ENCODE measurements at places on chromosomes 1 and 21.

- DNase-seq, result peak; percentile 84
These were observed at the start of gene SNX7 for GRCh38 chr1:98661544-98662355. TSS of gene SNX7 (plus strand) at chr1:98661721. CDS start at chr1:98661732, 11 bp downstream.

DNA sequence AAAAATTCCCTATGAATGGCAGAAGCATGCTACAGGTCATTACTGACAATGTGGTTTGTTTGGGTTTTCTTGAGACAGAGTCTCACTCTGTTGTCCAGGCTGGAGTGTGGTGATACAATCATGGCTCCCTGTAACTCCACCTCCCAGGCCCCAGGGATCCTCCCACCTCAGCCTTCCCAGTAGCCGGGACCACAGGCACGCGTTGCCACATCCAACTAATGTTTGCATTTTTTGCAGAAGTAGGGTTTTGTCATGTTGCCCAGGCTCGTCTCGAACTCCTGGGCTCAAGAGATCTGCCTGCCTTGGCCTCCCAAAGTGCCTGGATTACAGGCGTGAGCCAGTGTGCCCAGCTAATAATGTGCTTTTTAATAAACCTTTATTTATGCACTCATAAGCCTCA, 259.1 kb downstream of the NFIA start:
- DNase-seq, result no peak

DNA sequence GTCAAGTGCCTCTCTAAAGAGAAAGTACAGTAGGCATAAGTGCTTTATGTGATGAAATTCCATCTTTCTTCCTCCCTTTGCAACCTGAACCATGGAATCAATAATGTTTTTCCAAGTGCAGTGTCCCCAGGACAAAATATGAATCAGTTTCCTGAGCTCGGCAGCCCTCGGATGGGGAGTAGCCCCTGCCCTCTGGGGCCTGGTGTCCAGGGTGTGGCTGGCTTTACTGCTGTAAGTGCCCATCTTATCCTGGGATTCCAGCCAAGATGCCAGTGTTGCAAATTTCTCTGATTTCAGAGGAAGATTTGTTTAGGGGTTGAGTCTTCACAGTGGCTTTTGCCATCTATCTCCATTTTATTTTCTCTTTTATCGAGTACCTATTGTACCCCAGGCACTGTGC, 40.5 kb upstream of the SRP9 start:
- DNase-seq, result peak; percentile 12

DNA sequence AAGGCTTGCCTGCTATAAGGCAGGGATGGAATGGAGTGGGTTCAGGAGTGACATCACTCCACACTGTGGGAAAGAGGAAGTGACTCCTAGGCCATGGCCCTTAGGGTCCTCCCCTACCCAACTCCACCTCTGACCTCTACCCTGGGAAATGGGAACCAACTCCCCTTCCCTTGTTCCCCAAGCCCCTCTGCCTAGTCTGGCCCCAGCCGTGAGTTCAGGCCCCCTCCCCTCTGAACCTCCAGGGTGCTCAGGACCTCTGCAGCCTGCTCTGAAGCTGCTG, 3.8 kb upstream of the GUCA2A start:
- DNase-seq, result no peak

- no peak for DNase-seq
These were observed 76.6 kb upstream of the EFHD2 start for GRCh38 chr1:15332952-15333715.

GRCh38 chr1:170377440-170377839, 154.5 kb upstream of the GORAB start:
- no peak for DNase-seq

DNA sequence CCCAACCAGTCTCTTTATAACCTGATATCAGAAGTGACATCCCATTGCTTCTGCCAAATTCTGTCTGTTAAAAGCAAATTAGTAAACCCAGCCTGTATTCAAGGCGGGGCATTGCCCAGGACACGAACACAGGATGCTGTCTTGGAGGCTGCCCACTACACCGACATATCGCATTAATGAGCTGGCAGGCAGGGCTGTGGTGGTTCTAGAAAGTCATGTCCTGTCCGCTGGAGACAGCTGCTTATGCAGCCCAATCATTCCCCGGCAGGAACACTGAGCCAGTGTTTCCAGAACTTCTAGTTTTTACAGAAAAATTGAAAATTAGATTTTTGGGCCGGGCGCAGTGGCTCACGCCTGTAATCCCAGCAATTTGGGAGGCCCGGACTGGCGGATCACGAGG, 19.3 kb downstream of the C1orf167 start:
- DNase-seq, result no peak

- no peak for DNase-seq
These were observed 905 bp downstream of the BTBD19 start for GRCh38 chr1:44808938-44809917.

DNA sequence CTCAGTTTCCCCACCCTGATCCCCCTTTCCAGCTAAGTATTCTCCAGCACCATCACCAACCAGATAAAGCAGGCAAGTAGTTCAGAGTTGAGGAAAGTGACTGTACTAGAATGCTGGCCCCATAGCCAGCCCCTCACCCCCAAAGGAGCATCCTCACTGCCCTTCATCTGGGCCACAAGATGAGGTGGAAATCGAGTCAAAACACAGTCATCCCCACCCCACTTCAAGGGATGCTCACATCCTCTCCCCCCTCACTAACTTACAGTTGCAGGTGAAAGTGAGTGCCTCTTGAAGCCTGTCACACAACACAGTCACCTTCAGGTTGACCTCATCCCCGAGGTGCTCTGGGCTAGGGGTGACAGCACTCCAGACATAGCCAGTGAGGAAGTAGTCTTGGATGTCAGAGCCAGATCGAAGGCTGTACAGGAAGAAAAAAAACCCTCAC, 30.4 kb downstream of the PIK3C2B start:
- DNase-seq, result no peak

Measured in Calu3 (cell line).